ENCODE measurements at places on chromosomes 2 and 18.

- DNase-seq = no peak
Observed at GRCh38 chr2:17231394-17231965, 286.8 kb downstream of the RAD51AP2 start.

DNA sequence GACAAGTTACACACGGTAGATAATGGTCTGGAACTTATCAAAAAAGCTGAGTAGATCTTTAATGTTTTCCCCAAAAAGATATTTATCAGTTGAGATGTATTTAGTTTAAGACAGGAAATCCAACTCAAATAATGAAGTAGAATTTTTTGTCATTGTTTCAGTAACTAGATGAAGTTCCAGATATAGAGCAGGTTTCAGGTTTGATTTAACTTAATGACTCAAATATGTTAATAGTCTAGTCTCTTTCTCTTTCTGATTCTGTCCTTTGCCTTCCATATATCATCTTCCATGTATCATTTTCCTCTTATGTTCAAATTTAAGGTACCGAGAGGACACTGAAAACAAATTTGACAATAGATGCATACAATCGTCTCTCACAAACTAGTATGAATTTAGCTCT, 23.6 kb upstream of the DOCK10 start:
- DNase-seq = no peak

GRCh38 chr2:176555781-176556180, 286.5 kb downstream of the MTX2 start:
- no peak for DNase-seq

- peak; percentile 51 for DNase-seq
Observed at GRCh38 chr2:236785611-236786057, 216.0 kb downstream of the ACKR3 start.

- DNase-seq = no peak
Observed at GRCh38 chr18:4107049-4107467, 348.0 kb downstream of the DLGAP1 start.
